ENCODE measurements at places on chromosomes 6 and 20.
A peak's percentile ranks its signal among the peaks of the same experiment; 100 is the strongest.

GRCh38 chr6:162572240-162572639 lies 155.3 kb downstream of the PRKN start:
- no peak for DNase-seq

DNA sequence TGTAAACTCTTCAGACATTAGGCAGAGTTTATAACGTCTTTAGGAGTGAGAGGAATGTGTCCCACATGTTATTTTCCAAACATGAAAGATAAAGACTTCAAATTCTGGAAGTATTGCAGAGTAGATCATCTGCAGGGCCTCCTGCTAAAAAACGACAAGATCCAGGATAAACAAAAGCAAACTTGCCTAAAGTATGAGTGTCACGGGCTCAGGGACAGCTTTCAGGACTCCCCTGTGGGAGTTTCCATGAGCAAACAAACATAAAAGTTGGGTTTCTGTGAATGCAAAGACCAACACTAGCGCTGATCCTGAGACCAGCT lies 76.9 kb downstream of the TXNDC5 start:
- DNase-seq: no peak

DNA sequence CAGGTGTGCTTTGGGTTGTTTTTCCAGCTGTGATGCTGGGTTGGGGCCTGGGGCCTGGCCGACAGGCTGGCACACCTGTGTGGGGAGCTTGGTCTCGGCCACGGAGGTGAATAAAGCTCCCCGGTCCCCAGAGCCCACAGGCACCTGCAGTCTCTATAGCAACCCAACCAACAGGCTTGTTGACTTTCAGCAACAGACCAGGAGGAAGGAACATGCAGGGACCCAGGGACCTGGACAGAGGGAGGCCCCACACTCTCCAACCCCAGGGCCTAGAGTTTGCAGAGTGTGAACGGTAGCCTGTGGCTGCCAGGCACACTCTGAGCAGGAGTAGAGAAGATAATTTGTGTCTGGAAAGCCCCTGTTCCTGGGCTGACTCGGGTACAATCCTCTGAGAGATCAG lies 14.6 kb upstream of the SYNJ2 start:
- no peak for DNase-seq

- no peak for DNase-seq
Measured at GRCh38 chr6:139373928-139374356, 506 bp downstream of the CITED2 start.

GRCh38 chr20:4225745-4226144 lies 210.4 kb upstream of the RNF24 start:
- peak; percentile 93 for DNase-seq

GRCh38 chr6:71496722-71497033 lies 208.1 kb downstream of the OGFRL1 start:
- DNase-seq: no peak

- no peak for DNase-seq
Measured at GRCh38 chr20:4415281-4415680, 306.4 kb upstream of the PRND start.

DNA sequence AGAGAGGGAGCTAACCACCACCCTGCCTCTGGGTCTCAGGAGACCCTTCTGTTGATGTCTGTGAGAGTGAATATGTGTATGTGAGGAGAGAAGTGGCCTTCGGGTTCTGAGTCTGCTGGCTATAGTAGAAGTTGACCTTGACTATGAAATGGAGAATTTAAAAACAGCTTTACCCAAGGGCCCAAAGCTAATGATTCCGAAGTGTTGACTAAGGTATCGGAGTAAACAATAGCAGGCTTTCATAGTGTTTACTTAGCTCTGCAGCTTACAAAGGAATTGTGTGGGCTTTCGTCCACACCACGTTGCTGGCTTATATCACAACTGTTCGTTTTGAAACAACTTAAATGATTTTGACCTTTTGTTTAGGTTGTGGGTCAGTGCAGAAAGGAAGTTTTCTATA lies 126.5 kb upstream of the JAG1 start:
- DNase-seq: no peak

DNA sequence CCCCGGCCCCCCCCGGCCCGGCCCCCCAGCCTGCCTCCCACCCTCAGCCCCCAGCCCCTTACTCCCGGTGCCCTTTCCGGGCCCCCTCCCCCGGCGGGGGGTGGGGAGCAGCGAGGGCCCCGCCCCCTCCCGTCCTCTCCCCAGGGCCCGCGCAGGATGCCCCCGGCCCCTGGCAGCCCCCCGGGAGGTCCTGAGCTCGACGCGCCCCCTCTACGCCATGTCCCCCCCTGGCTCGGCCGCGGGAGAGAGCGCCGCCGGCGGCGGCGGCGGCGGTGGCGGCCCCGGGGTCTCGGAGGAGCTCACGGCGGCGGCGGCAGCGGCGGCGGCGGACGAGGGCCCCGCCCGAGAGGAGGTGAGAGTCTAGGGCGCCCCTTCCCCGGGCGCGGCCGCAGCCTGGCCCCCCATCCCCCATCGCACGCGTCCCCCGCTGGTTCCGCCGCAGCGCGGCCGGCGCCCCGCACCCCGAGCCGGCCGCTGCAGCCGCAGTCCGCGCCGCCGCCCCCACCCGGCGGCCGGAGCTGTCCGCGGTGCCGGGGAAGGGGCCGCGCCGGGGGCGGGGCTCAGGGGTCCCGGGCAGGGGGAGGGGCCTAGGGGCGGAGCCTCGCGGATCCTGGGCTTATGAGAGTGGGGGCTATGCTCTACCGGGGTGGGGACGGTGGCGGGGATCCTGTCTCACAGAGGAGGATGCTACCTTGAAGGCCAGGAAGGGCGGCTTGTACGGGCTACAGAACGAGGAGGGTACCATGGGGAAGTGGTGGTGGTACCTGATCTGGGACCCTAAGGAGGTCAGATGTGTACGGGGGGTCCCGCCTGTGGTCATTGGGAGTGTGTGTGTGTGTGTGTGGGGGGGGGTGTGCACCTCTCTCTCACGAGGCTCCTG lies 516 bp downstream of the TMEM151B start:
- no peak for DNase-seq

GRCh38 chr6:116682334-116682712 lies 1.3 kb downstream of the KPNA5 start:
- peak; percentile 51 for DNase-seq

DNA sequence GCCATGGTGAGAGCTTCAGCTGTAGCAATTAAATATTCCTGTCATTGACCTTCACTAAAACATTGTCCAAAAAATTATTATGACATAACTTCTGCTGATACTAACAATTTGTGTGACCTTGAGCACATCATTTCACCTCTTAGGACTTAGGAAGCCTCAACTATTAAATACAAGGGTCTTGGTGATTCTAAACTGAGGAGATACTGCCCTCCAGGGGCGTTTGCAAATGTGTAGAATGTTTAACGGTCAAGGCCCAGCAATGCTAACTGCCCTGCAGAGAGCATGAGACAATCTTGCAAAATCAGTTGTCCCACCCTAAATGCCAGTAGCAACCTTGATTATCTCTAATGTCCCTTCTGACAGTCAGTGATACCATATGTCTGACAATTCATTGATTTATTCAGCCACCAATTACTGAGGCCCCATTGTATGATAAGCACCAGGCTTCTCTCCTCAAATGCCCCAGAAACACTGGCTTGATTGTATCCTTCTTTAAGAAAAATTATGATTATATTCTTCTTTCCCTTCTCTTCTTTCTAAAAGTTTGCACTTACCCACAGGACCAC lies 284.1 kb upstream of the PLN start:
- DNase-seq: peak; percentile 6

DNA sequence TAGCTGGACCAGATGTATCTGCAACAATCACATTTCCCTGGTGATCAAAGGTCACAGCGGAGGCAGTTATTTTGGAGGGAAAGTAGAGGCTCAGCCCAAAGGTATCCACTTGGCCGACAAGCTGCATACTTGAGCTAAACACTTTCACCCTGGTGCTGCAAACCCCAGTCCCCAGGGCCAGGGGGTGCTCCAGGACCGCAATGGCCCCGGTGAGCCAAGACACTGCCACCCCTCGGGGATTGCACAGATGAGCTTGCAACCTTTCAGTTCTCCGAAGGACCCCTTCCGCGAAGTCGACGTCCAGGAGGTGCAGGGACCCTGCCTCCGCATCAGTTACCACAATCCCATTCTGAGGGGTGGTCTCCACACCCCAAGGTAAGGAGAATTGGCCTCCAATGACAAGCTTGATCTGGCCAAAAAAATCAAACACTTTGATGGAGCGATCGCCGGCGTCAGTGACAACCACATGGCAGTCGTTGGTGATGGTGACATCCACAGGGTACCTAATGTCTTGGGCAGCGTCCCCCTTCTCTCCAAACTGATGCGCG lies 823 bp downstream of the NHLRC1 start:
- no peak for DNase-seq

GRCh38 chr6:159681191-159681880 lies 11.7 kb downstream of the SOD2 start:
- no peak for DNase-seq
